ENCODE measurements at places on chromosomes 1 and 21.

DNA sequence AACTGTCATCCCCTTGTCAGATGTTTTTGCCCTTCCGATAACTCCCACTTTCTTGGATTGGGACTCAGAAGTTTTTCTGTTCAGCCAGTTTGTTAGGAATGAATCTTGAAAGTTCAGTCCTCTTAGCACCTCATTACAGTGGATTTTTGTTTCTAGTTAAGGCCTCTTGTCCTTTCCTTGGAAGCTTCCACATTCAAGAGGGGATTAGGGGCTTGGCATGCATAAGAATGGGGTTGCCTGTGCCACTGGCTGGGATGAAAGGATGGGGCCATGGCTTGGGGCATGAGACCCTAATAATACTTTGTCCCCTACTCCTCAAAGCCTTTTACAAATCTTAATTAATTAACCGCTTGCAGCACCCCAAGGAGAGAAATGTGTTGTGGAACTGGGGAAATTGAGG, 2.4 kb upstream of the DHDDS start:
- no peak for DNase-seq

GRCh38 chr1:18936471-18936813, 20.0 kb downstream of the IFFO2 start:
- DNase-seq = no peak

- no peak for DNase-seq
Observed at GRCh38 chr1:39322431-39322830, 117.9 kb downstream of the MACF1 start.

GRCh38 chr1:229619614-229620013, 6.3 kb downstream of the TAF5L start:
- no peak for DNase-seq

DNA sequence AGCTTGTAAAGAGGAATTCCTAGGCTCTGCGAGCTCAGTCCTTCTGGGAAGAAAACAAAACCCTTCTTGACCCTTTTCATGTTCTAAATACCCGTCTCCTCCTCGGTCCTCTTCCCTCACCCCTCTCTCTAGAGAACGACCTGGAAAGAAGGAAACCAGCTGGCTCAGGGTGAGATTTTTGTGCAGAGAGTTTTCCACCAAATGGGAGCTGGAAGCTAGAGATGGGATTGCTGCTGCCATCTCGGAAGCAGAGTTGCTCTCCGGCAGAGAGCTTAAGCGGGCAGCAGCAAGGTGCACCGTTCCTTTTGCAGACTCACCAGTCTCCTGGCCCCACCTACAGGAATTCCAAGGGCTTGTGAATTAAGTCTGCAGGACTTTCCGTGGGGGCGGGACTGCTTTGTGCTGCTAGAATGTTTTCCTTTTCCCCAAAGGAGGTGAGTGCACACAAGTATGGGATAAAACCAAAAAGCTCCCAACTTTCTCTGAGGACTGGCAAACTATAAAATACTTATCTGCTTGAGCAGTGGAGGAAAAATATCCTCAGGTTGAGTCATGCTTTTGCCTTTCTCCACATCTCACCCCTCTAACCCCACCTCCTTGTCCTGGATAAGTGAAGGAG, 29.1 kb upstream of the KIAA0040 start:
- DNase-seq = no peak

DNA sequence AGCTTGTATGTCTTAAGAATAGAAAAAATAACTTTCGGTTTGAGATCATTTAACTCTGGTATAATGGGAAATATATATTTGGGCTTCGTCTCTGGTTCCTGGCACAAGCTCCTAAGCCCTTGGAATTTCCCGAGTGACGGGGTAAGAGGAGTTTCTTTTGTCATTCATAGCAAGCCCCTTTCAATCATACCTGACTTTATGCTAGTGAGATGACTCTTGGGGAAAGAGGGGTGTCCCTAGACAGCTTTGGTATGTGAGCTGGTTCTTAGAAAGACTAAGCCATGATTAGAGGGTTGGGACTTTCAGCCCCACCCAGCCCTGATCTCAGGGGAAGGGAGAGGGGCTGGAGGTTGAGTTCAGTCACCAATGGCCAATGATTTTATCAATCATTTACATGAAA, 13.9 kb upstream of the MTARC1 start:
- DNase-seq = no peak

- DNase-seq = no peak
Observed at GRCh38 chr1:161950377-161950776, 73.3 kb downstream of the OLFML2B start.
